ENCODE measurements at places on chromosomes 7 and 10.

GRCh38 chr10:110643035-110643652 is 992 bp upstream of the RBM20 start:
- no peak for DNase-seq

GRCh38 chr10:48684463-48684791 is 246 bp upstream of the WDFY4 start:
- DNase-seq = no peak

DNA sequence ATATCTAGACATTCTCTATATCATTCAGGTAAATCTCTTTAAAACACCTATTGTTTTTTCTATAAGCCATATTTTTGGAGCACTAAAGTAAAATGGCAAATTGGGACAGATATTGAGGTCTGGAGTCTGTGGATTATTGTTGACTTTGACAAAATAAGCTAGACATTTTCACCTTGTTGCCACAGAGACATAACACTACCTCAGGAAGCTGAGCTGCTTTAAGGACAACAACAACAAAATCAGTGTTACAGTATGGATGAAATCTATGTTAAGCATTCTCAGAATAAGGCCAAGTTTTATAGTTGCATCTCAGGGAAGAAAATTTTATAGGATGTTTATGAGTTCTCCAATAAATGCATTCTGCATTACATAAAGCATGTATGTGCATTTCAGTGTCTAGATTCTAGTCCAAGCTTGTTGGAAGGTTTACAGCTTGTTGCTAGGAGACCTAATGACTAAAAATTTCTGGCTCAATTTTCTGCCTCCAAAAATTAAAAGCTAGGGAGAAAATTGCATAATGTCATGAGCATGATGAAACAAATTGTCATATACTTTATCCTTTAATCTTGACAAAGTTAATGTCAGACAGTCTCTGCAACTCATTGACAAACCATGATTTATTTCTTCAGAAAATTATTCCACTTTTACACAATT is 18.3 kb downstream of the LIPM start:
- no peak for DNase-seq

GRCh38 chr7:142629588-142630260 is 119.5 kb upstream of the PRSS1 start:
- DNase-seq = peak; percentile 54

DNA sequence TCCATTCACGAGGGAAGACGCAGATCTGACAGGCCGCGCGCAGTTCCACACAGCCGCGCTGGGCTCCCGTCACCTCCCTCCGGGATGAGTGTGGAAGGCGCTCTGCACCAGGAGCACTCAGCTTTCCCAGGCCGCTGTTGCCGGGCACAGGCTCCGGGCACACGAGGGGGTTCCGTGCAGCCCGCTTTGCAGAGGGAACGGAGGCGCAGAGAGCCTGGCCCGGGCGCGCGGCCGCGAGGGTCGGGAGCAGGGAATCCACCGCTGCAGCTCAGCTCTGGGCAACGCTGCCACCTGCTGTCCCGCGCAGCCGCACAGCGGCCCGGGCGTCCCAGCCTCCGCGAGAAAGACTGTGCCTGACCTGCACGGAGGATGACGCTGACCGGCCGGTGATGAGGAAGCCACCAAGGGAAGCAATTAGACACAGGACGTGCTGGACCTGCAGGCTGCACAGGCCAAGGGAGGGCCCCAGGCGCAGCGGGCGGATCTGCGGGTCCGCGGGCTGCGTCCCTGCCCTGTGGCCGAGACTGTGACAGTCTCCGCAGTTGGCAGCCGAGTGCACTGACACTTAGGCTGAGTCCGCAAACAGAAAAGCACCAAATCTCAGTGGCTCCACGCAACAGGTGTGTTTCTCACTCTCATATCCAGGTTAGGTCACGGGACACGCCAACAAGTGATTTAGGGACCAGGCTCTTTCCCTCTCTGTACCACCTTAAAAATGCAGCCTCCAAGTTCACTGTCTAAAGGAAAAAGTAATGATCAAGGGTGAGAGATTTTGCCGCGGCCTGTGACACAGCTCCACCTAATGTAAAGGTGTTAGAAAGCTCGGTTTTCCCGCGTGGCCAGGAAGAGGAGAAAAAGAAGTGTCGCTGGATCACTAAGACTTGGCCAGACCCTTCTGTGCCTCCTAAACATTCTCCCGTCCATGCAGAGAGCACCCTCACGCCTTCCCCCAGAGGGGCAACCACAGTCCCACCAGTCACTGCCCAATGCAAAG is 94.5 kb downstream of the SEC61G start:
- no peak for DNase-seq

DNA sequence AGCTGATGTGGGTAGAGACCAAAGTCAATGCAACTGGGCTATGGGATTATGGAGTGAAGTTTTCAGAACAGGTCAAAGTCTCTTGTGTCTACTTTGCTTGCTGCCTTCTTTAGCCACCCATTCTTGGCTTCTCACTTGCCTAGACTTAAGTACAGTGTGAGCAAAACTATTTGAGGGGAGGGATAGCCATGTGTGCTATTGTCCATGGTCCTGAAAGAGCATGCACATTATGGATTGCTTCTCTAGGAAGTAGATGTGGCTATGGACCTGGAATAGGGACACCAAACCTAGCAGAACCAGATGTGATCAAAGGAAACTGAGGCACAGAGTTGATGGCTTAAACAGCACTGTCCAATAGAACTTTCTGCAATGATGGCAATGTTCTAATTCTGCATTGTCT is 81.9 kb upstream of the ZNF800 start:
- no peak for DNase-seq

DNA sequence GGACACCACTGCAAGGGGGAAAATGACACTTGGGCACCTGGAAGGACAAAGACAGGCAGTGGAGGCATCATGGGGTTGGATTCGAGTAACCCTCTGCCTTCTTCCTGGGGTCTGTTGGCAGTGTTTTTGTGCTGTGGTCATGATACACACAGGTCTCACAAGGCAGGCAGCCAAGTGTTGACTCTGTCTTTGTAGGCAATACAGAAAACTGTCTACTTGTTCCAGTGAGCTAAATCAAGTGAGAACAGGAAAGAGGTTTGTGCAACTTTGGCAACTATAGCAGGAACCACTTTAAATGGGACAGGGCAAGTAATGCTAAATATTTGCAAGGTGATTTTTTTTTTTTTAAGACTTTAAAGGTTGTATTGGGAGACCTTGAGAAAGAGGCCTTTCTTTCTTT is 578.6 kb upstream of the GALNT17 start:
- DNase-seq = no peak

- DNase-seq = no peak
Observed at GRCh38 chr7:7263297-7264230, 81.2 kb downstream of the C1GALT1 start.

DNA sequence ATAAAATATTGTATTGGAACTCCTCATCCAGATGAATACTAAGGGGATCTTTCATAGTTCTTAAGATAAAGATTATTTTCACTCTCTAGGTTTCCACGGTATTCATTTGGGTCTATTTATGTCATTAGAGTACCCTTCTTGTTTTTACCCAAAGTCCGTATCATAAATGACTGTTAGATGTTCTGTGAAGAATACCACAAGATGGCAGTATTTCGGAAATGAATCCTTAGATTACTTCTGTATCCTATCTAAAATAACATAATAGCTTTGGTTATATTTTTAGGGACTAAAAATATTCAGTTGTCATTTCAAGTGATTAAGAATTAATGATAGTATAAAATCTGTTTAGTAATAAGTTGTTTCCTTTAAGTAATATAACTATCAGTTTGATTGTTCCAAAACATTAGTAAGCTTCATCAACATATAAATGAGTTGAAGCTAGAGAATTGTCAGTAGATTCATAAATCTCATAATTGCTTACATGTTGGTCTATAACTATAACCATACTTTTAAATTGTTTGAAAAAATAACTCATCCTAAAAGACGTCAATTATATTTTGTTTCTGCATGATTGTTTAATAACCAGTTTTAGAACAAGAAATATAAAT is 337.5 kb upstream of the KCND2 start:
- DNase-seq = peak; percentile 10

GRCh38 chr7:54898659-54899340 is 120.0 kb upstream of the EGFR start:
- no peak for DNase-seq

GRCh38 chr7:143410521-143411004 is 1.9 kb upstream of the EPHA1 start:
- DNase-seq = no peak

- DNase-seq = no peak
Observed at GRCh38 chr10:91694170-91694794, 61.4 kb upstream of the PPP1R3C start.

DNA sequence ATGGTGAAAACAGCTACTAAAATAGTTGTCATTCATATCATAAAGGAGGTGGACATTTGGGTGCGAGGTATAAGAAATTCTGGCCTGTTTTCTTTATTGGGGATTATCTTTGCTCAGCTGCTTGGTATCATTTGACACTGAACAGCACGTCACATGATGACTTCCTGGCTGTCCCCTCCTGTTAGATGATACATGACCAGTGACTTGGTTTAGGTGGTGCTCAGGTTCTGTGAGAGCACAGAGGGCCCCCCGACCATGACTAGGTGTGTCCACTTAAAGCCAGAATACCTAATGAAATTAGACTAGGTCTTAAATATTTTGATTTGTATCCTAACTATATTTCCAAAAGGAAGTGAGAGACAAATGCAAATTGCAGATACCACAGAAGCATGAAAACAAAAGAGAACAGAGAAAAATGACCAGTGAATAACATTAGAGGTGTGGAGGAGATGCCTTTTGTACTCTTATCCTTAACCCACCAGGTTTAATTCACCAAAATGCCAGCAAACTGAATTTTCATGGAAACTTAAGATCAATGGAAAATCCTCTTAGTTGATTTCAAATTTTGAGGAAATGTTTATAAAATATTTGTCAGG is 50.6 kb upstream of the GJD4 start:
- no peak for DNase-seq

DNA sequence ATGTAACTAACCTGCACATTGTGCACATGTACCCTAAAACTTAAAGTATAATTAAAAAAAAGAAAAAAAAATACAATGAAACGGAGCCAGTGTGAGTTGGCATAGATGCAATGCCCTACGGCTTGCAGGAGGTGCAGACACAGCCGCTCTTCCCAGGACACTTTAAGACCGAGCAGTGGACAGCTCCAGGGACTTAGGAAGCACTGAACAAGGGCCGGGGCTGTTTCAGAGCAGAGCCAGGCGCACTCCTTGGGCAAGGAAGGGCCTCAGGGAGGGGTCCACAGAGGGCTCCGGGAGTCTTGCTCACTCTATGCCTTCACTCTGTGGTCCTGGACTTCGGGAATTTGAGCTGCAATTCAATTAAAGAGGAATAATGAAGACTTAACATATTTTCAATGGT is 355.3 kb downstream of the TCERG1L start:
- DNase-seq = no peak

GRCh38 chr7:7321681-7322080 is 139.3 kb downstream of the C1GALT1 start:
- DNase-seq = no peak

GRCh38 chr10:91622601-91623000 is 10.3 kb downstream of the PPP1R3C start:
- no peak for DNase-seq
